ENCODE measurements at places on chromosomes 16 and 17. TPM values are rescaled to one million over a fixed set of nuclear protein-coding genes. Genes with fewer than 3 reads are reported as not detected.
A peak's percentile ranks its signal among the peaks of the same experiment; 100 is the strongest.

GRCh38 chr16:66508248-66508913 lies 41.5 kb downstream of the TK2 start:
- no peak for DNase-seq

- peak; percentile 29 for DNase-seq
Observed at GRCh38 chr16:86029131-86029741, 130.3 kb downstream of the IRF8 start.

- no peak for DNase-seq
Observed at GRCh38 chr17:16423226-16423872, 8.0 kb downstream of the TRPV2 start.

- no peak for DNase-seq
Observed at GRCh38 chr16:72159386-72159785, 12.6 kb downstream of the PMFBP1 start.

- peak; percentile 69 for DNase-seq
Observed at GRCh38 chr17:13785981-13786598, 184.4 kb upstream of the HS3ST3A1 start.

- peak; percentile 76 for DNase-seq
Observed at GRCh38 chr16:83802135-83802534, 5.6 kb upstream of the HSBP1 start.

Gene ESRP2
- polyA plus RNA-seq, result 45.7 TPM

Gene SLFN12
- polyA plus RNA-seq, result 27.9 TPM

Gene ZNF174
- polyA plus RNA-seq, result 14.2 TPM

Gene SPATA22
- polyA plus RNA-seq, result 0.29 TPM
